ENCODE measurements at places on chromosomes 2 and 18.
A peak's percentile ranks its signal among the peaks of the same experiment; 100 is the strongest.

DNA sequence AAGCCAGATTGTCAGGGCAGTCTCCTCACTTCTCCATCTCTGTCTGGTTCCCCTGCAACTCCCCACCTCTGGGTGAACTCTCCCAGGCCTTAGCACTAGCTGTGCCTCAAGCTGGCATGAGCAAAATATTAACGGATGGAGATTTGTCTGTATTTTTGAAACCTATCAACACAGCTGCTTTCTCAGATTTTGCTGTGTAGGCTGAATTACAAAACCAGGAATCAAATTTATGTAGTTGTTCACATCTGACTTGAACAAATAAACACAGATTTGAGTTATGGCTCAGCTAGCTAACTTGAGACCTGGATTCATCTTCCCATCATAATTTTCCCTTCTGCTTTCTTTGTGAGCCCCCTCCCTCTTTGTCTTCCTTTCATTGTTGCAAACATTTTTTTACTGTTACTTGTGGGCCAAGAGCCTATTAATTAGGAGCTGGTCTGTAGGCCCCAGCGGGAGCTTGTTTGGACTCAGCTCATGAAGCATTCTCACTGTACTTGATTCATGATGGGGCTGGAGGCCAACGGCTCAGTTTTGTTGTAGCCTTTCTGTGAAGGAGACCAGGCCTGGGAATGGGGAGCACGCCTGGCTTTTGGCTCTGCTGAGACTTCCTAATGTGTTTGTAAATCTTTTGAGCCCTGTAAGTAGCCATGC lies 164.1 kb upstream of the GATA6 start:
- peak; percentile 51 for DNase-seq

DNA sequence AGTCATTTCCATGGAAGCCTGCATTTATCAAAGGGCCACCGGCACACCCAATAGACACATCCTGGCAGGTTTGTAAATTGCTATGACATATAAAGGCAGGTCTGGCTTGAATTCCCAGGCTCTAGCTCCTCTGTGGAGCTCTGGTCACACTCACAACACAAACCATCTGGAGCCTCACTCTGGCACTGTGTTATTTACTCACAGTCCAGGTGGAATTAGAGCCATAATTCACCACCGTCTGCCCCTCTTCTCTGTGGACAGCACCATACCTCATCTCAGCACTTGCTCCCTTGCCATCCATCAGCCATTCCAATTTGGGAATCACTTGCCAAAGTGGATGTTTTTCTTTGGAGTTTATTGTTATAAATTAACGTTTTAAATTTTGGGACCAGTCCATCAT lies 84.3 kb upstream of the OSR1 start:
- no peak for DNase-seq

- no peak for DNase-seq
These were observed 457.2 kb downstream of the PIK3C3 start for GRCh38 chr18:42412281-42412680.

GRCh38 chr2:18408638-18409037 lies 151.8 kb downstream of the RDH14 start:
- DNase-seq, result peak; percentile 77

GRCh38 chr2:227394401-227394800 lies 6.7 kb upstream of the SCYGR1 start:
- DNase-seq, result no peak
